ENCODE measurements at places on chromosomes 2 and 18.

- no peak for DNase-seq
Observed at GRCh38 chr2:208039376-208040110, 14.2 kb upstream of the PLEKHM3 start.

- peak; percentile 88 for DNase-seq
Observed at GRCh38 chr18:12283256-12283655, 24.8 kb upstream of the TUBB6 start.

DNA sequence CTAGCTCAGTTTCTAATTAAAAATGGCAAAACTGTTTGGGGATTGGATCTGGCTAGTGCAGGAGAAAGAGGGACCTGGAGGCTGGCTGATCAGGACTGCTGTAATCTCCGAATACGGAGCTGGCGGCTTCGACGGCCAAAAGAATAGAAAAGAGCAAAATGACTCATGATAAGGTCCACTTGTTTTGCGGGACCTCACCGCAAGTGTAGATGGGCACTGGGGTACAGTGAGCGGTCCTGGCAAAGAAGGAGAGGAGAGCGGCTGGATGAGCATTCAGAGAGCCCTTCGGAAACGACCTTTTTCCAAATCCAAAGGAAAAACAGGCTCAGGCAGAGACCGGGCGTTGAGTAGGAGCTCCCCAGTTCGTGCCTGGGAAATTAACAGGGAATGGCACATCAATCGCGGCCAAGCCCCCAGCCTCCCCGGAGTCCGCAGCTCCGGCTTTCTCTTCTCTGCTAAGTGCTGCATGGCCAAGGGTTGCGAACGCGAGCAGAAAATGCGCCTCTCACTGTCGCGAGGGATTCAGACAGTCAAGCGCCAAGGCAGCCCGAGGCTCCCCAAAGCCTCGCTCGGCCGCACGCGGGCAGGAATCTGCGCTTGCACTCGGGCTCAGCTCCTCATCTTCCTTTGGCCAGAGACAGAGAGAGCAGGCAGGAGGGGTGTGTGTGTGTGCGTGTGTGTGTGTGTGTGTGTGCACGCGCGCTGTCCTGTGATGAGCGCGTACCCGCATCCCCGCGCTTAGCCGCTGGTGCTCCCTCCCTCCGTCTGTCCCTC, 1.8 kb downstream of the DCC start:
- peak; percentile 20 for DNase-seq

DNA sequence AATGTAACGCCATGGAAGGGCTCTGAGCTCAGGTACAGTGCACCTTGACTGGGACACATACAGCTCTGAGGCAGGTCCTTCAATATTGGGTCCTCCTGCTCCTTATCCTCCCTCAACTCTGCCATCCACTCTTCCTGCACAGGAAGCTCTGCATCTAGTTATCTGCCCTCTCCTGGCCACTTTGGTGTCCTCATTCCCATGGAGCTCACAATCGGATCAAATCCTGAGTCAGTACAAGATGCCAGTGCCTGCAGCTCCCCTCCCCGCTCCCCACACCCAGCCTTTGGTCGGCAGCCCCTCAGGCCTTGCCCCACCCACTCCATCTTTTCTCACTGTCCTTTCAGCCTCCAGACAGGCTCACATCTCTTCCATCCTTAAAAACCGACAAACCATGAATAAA, 58.0 kb downstream of the LRRFIP1 start:
- DNase-seq: no peak

DNA sequence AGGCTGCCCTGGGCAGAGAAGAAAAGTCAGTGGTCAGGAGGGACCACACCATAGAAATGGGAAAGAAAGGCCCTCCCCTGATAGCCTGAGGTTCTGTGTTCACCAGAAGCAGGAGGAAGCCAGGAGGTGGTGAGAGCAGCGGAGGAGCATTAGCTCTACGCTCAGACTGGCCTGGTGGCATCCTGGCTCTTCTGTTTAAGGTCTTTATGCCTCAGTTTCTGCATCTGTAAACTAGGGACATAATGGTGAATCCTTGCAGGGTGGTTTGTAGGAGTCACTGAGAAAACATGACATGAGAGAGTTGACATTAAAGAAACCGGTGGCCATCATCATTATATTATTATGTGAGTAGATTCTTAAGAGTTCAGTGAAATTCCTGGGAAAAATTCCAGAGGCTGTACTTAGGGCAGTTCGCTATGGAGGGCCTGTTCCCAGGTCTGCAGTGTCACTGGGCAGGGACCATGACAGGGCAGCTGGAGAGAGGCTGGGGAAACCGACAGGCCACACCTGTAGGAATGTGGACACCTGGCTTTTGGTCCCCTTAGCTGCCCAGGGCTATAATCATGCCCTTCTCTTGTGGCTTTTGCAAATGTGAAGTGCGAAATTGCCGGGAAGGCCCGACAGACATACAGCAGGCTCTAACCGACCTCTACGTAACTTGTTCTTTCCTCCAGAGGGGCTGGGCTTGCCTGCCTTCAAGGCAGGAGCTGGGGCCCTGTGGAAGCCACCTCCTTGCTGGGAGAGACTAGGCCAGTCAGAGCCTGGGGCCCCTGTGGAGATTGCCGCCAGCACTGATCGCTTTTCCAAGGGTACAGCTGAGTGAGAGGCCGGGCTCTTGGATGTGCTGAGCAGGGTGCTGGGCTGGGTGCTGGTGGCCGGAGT, 31.0 kb downstream of the GLI2 start:
- DNase-seq: no peak

DNA sequence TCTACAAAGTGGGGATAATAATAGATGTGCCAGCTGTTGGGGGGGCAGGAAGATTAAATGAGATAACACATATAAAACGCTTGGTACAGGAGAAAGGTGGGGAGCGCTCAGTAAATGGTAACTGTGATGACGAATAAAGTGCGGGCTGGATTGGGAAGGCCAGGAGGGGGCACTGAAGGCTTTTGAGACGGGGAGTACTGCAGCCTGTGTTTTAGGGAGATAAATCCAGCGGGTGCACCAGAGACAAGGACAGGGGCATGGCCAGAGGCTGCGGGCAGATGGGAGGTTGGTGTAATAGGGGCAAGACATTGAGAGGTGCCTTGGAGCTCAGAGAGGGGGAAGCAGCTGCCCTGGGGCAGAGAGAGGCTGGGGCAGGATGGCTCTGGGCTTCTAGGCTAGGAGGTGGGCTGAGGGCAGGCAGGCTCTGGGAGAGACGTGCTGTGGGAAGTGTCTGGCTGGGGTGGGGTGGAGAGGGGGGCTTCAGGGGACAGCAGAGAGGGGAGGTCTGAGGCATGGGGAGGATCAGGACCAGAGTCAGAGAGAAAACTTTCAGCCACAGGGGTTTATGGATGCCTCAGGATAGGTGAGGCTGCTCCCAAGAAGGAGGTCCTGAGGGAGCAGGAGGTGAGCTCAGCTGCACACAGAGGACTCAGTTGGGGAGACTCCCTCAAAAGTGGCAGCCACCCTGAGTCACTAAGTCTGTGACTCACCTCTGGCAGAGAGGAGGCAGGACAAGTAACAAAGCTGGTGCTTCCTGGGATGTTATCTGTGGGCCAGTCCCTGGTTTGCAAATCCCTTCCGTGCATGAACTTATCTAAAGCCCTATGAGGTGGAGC, 18.8 kb downstream of the TEX44 start:
- peak; percentile 93 for DNase-seq

DNA sequence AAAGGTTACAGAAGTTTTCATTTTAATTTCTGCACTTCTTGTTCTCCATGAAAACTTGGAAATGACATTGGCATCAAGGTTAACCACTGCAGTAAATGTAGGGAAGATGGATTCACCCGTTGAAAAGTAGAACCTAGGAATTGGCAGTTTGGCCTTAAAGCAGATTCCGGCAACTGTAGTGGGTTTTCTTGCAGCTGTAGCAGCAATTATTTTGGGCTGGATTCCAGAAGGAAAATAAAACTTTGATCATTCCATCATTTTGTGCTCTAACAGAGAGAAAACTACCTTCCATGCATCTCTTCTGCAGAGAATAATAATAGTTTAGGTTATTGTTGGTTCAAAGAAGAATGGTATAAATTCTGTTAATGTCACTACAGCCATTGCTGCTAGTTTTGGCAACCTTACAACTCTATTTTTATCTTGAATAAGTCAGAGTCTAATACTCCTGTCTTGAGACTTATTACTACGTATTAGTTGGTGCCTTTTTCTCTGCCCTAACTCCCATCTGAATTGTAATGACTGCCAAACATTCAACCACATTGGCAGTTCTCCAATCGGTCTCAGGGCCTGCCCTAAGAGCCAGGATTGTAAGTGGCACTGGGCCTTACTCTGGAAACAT, 178.1 kb upstream of the PIEZO2 start:
- no peak for DNase-seq

DNA sequence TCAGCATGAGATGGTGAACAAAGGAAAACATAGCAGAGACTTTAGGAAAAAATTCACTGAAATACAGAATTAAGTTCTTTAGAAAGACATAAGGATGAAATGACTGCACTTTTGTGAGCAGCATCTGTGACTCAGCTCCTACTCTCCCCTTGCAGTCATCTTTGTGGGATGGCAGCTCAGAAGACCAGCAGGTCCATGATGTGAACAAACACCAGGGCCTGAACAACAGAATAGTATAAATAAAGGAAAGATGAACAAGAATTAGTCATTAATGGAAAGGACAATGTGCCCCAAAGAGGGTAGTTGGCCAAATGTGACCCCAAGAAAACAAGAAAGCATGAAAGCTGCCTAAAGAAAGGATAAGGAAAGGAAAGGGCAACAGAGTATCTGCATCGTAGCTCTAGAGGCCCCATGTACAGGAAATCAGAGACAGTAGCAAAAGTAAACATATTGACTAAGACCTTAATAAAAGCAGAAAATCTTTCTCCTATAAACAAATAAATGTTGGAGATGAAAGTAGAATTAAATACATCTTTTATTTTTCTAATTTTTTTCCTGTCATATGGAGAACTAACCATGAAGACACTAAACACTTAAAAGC, 318.0 kb downstream of the ZEB2 start:
- no peak for DNase-seq

GRCh38 chr2:32633040-32633439, 5.2 kb downstream of the TTC27 start:
- no peak for DNase-seq

DNA sequence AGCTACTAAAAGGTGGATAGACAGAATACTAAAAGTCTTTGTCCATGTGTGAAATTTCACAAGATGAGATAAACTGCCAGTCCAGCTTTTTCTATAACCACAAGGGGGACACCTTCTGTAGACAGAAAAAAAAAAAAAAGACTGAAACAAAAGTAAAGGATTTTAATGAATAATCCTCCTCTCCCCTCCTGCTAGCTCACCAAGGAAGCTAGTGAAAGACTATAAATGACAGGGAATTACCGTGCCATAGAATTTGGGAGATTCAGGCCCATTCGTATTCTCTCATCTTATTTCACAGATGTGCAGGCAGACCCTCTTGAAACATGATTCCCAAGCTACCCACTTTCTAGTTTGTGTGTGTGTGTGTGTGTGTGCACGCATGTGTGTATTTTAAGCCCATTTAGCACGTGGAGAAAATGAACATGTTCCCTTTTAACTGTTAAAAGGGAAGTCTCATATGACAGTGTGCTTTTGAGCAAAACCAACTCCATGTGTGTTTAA, 36.3 kb upstream of the SLC8A1 start:
- peak; percentile 9 for DNase-seq

DNA sequence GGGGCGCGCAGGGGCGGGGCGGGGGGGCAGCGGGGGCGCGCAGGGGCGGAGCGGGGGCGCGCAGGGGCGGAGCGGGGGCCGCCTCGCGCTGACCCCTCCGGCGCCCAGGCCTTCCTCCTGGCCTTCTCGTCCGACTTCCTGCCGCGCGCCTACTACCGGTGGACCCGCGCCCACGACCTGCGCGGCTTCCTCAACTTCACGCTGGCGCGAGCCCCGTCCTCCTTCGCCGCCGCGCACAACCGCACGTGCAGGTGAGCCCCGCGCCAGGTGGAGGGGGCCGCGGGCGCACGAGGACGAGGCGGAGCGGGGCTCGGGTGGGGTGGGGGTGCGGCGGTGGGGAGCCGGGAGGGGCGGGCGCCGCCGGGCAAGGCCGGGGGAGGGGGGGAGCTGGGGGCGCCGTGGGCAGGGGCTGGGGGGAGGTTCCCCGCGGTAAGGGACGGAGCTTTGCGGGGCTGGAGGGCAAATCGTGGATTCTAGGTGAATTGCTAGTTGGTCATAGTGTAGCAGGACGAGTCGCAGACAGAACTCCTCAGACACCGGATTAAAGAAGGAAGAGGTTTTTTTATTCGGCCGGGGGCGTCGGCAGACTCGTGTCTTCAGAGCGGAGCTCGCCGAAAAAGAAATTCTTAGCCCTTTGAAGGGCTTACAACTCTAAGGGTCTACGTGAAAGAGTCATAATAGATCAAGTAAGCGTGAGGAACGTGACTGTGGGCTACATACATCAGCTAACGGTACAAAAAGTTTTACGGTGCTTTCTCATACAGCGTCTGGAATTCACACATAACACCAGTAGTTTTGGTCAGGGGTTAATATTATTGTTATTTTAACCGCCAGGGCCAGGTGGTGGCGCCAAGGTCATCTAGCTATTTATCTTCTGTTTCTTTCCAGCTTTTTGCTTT, 29.9 kb downstream of the ANO7 start:
- no peak for DNase-seq

- DNase-seq: no peak
Observed at GRCh38 chr2:46336283-46336959, 39.2 kb downstream of the EPAS1 start.

DNA sequence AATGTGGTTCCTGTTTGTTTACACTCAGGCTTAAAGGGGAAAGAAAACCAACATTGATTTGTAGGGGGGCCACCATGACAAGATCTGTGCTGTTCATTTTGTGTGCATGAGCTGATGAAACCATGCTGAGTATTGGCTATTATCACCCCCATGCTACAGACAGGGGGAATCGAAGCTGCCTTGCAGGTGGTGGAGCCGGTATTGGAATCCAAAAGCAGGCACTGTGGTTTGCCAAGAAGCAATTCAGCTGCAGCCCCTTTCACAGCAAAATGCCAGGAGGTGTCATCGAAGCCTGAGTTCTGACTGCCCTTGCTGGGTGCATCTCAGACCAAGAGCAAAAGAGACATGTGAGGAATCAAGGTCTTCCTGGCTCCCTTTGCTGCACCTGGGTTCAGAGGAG, 221.9 kb downstream of the UXS1 start:
- DNase-seq: no peak

- no peak for DNase-seq
Observed at GRCh38 chr18:68769461-68769860, 28.4 kb upstream of the CCDC102B start.

- no peak for DNase-seq
Observed at GRCh38 chr2:239351687-239352086, 49.1 kb downstream of the HDAC4 start.

GRCh38 chr2:240722796-240723735, 31.4 kb downstream of the AQP12A start:
- no peak for DNase-seq

Data from foreskin keratinocyte (primary cell).